ENCODE measurements at places on chromosomes 7 and 10.
A peak's percentile ranks its signal among the peaks of the same experiment; 100 is the strongest.

DNA sequence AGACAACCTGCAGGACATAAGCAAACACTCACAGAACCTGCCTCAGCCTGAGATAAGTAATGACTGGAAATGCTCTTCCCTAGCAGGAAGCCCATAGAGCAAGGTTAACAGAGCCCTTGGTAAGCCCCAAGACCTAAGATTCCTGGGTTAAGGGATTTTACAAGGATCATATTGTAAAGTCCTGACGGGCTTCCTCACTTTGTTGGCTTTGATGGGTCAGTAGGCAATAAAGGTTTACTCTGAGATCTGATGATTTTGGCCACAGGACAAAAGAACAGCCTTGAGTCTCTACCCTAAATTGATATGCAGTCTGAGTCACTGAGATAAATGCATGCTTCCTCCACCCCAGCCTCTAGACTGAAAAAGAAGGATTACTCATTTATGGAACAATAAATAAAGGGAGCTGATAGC, 270.8 kb downstream of the HTR7 start:
- DNase-seq = no peak

DNA sequence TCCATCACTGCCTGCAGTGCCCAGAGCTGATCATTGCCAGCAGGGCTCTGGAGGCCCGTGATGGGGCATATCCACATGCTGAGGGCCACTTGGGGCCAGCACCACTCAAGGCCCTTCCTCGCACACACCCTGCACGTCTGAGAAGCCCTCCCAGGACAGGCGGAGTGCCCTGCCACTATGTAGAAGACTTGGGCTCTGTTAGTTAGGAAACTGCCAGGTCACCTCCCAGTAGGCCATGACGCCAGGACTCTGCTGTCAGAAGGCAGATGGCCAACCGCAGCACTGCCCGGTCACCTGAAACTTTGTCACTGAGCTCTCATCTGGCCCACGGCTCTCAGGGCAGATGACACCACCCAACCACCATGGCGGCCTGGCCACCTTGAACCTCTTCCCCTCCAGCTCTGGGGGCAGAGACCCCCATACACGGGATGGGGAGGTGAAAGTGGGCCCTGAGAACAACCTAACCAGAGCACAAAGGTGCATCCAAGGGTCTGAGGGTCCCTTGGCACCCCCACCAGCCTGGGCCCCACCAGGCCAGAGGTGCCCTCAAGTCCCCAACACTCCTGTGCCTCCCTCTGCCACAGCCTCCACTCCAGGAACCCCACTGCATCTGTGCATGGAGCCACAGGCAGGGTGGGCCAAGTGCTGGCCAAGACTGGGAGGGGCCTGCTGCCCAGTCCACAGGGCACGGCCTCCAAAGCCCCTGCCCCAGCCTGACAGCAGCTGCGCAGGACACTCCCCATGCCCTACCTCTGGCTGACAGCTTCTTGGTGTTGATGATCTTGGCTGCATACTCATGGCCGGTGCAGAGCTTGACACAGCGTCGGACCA, 41.8 kb downstream of the CAMK2B start:
- no peak for DNase-seq

DNA sequence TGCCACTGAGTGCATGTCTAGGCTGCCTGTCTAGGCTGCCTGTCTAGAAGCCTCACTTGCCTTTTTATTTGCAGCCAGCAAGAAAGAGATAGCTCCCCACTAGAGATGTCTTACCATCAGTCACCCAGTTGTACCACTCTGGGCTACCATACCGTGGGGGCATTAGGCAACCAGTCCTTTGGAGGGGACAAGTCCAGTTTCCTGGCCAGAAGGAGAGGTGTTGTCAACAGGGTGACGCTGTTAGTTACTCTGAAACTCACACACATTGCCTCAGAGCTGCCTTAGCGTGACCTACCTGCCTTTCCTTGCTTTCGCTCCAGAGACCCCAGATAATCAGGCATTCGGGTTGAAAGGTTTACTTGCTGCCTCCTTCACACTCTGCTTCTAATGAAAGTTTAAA, 155.4 kb downstream of the CELF2 start:
- no peak for DNase-seq

- DNase-seq = no peak
Measured at GRCh38 chr7:37514497-37514896, 65.8 kb upstream of the ELMO1 start.

DNA sequence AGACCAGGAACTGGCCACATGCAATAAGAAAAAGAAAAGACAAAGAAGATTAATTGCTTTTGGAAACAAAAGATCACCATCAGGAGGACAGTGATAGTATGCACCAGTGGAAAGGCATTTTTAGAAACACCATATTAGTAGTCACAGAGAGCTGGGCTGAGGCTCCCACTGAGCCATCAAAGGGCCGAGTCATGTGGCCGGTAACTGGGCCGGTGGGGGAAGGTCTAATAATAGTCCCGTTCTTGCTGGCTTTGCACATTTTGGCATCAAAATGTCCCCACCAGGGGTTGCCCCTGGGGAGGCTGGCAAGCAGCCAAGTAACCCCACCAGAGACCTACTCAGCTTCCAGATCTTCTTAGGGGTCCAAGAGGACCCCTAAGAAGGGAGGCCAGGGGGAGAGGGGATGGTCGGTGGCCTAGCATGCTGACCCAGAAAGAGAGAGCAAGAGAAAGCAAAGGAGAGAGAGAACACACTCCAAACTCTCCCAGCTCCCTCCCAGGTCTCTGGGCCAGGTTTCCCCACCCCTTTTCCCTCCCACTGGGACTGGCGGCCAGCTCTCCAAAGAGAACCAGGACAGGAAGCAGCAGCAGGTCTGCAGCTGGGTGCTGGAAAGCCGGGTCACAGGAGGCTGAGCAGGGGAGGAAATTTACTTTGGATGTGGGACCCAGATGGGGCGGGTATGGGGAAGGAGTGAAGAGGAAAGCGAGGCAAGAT, 70.2 kb upstream of the FGFR2 start:
- DNase-seq = peak; percentile 73

DNA sequence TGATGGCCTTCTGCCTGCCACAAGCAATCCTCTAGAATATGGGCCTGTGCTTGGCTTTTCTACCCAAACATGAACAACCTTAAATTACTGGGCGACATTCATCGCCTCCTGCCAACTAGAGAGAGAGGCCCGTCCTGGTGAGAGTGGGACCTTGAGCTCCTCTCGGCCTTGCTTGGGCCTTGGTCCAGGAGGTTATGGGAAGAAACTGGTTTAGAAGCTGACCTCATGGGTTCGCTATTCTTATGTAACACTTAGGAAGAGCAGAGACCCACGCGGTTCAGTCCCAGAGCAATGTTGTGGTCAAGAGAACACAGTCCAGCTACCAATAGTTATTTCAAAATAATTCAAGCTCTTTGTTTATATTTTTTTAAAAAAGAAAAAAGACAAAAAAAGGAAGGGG, 176.3 kb upstream of the ZNF32 start:
- no peak for DNase-seq

GRCh38 chr10:84842593-84842992, 514.2 kb downstream of the CCSER2 start:
- DNase-seq = no peak

GRCh38 chr10:26555719-26556368, 117.7 kb downstream of the APBB1IP start:
- peak; percentile 23 for DNase-seq

- no peak for DNase-seq
Measured at GRCh38 chr10:132912713-132913558, 29.4 kb downstream of the CFAP46 start.

- DNase-seq = no peak
Measured at GRCh38 chr7:85498031-85498430, 311.2 kb upstream of the SEMA3D start.

Measured in prostate gland (tissue), 2 donors.